ENCODE measurements at places on chromosomes 6 and 20.

DNA sequence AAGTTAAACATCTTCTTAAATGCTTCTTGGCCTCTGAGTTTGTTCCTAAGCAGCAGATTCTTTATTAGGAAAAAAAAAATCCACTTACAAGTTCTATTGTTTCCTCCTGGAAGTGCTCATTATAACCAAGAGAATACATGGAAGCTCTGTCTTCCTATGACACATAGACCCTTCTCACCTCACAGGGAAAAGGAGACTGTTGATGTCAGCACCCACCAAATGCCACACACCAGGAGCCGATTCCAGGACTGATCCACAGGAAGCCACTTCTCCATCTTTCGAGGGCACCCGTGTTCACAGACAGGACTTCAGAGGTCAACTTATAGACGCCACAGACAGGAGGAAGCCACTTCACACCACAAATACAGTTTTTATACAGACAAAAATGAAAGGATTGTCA is 13.4 kb upstream of the BNIP5 start:
- no peak for DNase-seq

DNA sequence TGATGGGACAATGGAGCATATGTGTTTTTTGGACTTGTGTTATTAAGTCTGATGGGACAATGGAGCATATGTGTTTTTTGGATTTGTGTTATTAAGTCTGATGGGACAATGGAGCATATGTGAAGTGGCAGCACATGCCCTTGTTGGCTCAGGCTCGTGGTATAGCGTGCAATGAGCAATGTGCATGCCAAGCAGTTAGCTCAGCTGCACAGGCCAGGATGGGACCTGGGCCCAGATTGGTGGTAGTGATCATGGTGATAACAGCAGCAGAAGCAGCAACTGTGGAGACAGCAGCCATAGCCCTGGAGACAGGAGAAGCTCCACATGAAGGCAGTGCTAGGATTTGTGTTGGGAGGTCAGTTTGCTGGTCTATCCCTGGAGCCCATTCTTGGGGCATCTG is 61.1 kb downstream of the IL20RA start:
- DNase-seq = no peak

DNA sequence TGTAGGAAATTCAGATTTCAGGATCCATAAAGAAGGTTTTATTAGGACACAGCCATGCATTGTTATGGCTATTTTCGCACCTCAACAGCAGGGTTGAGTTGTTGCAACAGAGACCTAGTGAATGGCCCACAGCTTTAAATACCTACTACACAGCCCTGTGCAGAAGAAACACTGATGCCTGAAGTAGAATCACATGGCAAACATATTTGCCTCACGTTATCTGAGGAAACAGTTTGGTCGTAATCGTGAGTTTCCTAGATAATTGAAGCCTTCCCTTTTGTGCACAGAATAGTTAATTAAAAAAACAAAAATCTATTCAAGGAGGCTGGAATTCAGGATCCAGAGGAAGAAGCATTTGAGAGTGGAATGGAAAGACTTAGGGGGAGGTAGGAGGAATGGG is 55.1 kb downstream of the GCNT2 start:
- DNase-seq = no peak

DNA sequence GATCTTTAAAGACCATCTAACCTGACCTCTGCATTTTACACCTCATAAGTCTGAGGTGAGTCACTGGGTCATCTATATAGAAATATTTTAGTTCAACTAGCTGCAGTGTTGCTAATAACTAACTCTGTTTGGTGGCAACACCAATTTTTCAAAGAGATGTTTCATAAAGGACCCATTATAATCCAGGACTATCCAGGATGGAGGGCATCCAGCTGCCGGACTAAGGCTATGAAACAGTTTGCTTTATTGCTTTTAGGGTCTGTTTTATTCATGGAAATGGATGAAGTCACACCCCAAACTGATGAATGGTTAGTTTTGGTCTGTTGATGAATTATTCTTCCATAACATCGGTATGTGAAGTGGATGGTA is 204.2 kb upstream of the GMDS start:
- no peak for DNase-seq

GRCh38 chr6:31622684-31623091 is 2.2 kb downstream of the PRRC2A start:
- DNase-seq = no peak

DNA sequence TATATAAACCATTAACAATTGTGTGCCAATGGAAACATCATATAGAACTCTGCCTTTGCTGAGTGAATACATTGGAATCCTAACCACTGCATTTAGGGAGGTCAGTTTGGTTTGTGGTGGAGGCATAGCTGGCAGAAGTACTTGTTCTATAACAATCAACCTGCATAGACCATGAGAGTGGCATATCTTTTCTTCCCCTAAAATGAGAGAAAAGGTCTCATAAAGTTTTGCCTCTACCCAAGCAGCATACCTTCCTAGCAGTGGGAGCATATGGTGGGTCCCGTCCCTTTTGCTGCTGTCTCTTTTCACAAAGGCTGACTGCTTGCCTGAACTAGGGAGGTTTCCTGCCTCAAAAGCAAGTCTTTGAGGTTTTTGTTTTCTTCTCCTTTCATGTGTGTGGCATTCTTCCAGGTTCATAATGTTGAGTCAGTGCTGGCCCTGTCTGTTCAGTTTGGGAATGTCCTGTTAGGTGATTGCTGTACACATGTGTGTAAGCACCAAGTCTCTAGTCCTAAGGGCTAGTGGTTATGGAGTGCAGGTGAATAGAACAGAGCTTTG is 61.2 kb upstream of the SUPT3H start:
- no peak for DNase-seq

DNA sequence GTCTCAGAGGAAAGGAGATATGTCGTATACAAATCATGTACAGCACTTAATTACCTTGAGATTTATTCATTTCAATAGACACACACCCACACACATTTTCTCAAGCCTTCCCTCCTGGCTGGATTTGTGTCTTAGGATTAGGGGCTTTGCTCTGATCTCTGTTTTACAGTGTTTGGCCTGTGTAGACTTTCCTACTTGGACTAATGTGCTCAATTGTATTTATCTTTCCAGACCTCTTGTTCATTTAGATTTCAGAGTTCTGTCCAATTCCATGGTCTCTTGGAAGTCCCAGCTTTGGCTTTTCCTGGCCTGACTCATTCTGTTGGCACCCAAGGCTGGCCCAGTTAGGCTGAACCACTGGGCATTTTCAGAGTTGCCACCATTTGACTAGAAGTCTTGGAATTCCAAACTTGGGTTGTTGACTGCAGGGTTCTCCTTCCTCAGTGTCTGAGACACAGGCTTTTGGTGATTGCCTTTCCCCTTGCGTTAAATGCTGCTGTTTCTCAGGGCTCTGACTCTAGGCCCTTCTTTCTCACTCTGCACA is 8.9 kb upstream of the RFPL4B start:
- no peak for DNase-seq

GRCh38 chr6:13536796-13537526 is 37.4 kb upstream of the SIRT5 start:
- DNase-seq = no peak

DNA sequence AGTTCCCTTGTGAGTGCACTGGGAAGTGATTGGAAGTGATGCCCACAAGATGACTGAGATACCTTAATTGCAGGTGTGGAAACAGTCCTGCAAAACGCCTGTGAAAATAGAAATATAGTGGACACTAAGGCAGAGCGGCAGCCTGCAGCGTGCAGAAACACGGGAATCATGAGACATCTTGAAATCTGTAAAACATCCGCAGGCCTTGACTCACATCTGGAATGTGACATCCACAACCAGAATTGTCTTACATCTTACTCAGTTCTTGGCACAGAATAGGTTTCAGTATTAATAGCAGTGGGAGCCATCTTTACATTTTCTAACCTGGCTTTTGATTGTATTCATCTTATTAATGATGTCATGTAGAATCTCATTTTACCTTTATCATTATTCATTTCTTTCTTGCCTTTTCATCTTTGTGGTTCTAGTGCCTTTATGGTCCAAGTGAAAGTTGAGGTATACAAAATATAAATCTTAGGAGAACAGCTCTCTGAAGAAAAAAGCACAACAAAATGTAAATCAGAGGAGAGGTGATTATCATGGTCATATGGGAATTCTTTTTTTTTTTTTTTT is 44.6 kb downstream of the CDYL start:
- no peak for DNase-seq

GRCh38 chr6:148700741-148701311 is 46.0 kb upstream of the UST start:
- DNase-seq = no peak

GRCh38 chr6:108665495-108666196 is 104.9 kb downstream of the FOXO3 start:
- DNase-seq = no peak

DNA sequence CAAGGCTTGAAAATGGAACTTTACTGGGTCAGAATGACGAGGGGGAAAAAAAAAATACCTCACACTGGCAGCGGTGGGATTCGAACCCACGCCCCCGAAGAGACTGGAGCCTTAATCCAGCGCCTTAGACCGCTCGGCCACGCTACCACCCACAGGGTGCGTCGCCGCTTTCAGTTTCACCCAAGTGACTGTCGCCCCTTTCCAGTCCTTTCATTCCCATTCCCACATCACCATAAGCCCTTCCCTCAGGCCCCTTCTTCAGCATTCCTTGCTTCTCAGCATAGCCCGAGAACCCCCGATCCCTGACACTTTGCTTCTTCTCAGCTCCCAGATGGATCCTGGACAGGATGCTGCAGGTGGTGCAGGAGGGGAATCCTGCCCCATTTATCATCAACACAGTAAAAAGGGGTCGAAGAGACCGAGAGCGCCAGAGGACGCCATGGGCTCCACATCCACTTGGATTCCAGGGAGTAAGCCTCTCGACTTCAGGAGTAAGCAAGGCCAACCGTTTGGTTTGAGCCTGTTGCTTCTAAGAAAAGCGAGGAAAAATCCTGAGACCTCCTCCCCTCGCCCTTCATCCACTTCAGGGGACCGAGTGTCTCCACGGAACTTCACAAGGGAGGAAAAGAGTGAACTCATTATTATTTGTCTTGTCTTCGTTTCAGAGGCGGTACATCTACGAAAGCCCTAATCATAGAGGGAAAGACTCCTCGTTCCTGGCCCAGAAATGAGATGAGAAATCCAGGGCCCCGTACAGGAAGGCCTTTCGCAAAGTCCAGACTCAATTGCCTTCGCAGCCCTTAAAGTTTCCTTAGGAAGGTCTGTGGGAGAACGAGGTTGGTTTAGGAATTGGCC is 20.0 kb upstream of the TRIM27 start:
- no peak for DNase-seq

DNA sequence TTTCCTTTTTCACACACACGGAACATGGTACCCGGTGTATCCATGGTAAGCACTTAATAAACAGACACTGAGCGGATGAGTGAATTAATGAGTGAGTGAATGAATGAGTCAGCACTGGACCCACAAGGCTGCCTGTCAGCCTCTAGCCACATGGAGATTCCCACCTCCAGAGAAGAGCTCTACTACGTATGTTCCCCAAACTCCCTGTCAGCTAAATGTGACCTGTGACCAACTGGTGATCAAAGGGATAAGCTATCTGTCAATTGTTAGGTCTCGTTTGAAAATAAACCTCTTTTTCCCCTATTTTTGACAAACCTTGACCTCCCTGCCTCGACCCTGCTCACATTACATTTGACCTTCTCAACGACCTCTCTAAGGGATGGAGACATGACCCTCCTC is 24.5 kb upstream of the TAF8 start:
- no peak for DNase-seq

DNA sequence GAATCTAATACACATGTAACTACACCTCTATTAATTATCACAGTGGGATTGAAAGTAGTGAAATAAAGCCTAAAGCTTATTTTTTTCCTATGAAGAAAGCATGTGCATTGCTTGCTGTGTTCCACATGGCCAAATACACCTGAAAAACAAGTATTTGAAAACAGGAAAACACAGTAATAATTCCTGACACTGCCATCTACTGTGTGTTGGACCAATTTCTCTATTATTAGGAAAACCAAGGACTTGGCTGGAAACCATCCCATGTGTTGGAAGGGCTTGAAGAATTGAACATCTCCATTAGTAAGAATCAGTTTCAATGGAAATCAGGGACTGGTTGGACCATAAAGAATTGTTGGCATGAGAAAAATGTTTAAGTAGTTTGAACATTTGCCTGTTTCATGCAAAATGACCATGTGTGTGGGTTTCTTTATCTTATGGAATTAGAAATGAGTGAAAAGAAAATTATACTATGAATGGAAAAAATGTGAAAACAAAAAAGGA is 124.1 kb downstream of the PHF3 start:
- DNase-seq = no peak

DNA sequence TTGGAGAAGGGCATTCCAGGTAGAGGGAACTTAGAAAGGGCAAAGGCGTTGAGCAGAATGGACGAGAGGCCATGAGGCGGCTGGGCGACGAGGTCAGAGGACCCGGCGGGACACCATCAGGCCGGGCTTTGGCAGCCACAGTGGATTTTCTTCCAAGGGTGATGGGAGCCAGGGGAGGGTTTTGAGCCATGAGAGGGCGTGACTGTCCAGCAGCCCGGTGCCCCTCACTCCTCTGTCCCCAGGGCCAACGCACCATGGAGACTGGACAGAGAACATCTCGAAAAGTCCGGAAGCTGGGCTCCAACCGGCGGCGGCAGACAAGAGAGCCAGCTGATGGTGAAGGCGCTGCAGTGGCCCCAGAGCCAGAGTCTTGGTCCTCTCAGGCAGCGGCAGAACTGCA is 6.4 kb downstream of the RAB44 start:
- no peak for DNase-seq

DNA sequence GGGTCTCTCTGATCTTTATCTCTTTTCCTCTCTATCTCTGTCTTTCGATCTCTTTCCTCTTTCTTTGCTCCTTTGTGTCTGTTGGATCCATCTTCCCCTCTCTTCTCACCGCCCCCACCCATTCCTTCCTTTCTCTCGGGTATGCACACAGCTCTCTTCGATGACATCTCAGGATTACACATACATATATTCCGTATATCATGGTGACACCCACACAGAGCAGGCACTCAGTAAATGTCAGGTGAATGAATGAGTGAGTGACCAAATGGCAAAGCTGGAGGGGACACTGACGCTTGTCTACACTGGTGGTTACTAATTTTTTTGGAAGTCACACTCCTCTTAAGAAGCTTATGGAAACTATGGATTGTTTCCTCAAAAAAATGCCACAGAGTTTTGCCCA is 9.9 kb downstream of the VSTM2L start:
- DNase-seq = no peak

GRCh38 chr6:151589667-151590066 is 95.8 kb downstream of the CCDC170 start:
- no peak for DNase-seq

GRCh38 chr20:6767126-6767535 is 355 bp upstream of the BMP2 start:
- no peak for DNase-seq

All from omental fat pad (tissue), 4 donors.